ENCODE measurements at places on chromosomes 16 and 17.

DNA sequence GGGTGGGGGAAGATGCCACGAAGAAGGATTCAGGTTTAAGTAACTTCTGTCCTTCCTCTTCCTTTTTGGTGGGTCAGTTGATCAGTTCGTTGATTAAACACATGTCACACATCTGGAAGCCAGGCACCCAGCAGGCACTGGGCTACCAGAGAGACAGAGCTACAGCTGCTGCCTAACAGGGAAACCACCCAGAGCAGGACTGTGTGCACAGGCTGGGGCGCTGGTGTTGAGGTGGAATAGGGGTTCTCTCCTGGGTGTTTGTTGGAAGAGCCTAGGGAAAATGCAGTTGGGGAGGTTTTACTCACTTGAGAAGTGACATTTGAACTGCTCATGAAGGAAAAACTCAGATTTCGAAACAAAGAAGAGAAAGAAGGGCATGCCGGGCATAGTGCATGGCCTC, 152.4 kb downstream of the IRX5 start:
- no peak for DNase-seq

GRCh38 chr16:4010225-4011158, 105.8 kb downstream of the ADCY9 start:
- DNase-seq = no peak

GRCh38 chr16:68936736-68937631, 93.7 kb downstream of the TANGO6 start:
- peak; percentile 37 for DNase-seq

DNA sequence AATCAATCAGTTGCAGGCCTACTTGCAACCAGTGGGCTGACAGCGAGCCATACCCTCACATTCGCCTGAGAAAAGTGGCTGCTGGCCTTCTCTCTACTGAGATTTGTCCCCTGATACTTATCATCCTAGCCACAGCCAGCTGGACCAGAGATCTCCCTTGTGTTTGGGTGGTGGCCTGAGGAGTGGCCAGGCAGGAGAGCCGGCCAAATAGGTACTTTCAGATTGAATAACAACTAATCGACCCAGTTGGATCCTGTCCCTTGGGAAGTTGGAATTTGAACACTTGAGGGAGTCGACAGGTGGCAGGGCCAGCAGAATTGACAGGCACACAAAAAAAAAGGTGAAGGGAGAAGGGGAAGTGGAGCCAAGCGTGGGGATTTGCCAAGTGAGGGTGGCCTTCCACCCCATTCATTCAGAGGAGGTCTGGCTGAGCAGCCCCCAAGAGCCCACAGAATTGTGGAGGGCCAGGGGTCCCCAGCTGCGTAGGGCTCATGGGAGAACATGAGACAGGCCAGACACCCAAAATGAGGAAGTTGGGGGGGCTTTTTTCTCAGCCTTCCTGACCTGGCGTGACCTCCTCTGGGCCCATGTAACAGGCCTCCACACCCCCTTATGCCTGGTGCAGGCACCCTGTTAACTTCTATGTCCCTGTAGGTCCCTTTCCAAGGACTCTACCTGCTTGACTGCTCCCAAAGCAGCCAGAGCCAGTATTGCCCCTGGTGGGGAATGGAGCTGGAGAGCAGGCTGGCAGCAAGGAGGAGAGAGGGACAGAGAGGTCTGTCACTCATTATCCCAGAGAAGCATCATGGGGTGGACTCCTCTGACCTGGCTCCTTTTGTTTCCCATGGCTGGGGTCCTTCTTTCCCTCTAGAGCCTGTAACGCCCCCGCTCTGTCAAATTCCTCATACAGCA, 2.9 kb upstream of the RANGRF start:
- DNase-seq = no peak

GRCh38 chr16:5078626-5079025, 7.0 kb downstream of the ALG1 start:
- DNase-seq = no peak

DNA sequence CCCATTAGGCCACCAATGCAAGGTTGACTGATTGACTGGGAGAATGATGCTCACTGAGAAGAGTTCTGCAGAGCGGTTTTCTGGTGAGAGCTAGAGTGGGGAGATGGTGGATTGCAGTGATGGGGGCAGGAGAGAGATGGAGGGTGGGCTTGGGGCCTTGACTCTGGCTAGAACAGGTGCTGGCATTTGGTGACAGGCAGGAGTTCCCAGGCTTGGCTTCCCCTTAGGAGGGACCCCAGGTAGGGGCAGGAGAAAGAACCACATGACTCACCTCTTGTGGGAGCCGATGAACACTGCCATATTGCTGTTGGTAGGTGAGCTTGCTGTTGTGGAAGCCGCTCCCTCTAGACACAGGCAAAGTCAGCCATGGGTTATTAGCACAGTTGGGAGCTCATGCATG, 8.0 kb downstream of the CD300LB start:
- DNase-seq = no peak
